Fibroblast of skin of left quadriceps (primary cell): ENCODE measurements at places on chromosomes 2 and 18.

DNA sequence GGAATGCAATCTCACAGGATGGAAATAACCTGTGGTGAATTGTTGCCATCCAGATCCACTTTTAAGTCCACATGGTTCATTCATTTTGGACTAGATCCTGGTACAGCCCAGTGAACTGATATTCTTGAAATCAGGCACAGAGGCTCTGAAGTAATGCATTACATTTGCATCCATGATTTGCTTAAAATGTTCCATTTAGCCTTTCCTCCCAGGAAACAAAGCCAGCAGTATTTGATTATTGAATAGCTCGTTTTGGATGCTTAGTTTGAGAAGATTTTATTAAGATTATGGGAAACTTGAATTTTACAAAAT is 995.8 kb upstream of the CDH2 start:
- no peak for DNase-seq

- DNase-seq = no peak
Measured at GRCh38 chr2:11822746-11823451, 76.5 kb downstream of the LPIN1 start.

DNA sequence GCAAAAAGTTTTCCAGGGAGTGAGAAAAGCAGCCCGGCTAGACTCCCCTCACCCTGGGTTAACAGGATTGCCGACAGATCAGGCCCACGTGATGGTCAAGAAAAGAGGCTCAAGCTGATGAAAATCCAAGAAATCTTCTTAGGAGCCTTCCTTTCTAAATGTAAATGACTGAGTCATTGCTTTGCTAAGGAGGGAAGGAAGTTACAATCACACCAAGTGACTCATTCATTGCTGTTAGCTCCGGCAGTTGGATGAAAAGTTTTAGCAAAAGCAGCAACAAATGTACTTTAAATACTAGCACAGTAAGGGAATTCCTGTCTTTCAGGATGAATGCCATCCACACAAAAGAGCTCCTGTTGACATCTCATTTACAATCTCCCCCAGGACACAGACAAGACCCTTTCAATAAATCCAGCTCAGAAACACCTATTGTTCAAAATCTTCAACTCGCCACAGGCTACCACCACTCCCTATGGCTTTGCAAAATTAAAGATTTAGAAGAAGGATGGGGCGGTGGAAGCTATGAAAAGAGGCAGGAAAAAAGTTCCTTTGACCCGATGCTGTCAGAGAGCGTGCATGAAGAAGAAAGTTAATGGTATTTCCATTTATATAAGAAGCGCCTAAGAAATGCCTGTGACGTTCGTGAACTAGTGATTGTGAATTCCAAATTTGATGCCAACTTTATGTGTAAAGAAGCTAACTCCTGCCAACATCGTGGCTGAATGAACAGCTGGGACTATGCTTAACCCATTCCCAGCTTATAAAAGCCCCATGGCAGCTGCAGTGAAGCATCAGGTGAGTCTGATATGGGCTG is 153.7 kb downstream of the TGIF1 start:
- DNase-seq = peak; percentile 96

- DNase-seq = peak; percentile 38
Measured at GRCh38 chr2:191351298-191351697, 106.1 kb downstream of the MYO1B start.

GRCh38 chr2:172329774-172330671 is 97.4 kb upstream of the ITGA6 start:
- DNase-seq = no peak
